ENCODE measurements at places on chromosomes 7 and 10.
A peak's percentile ranks its signal among the peaks of the same experiment; 100 is the strongest.

GRCh38 chr7:45659496-45660139 lies 85.5 kb downstream of the ADCY1 start:
- no peak overlapping the region for H3K4me3 ChIP-seq
- no peaks in the 10 kb centered on the region for H3K36me3 ChIP-seq
- no peak for DNase-seq
- no peaks in the 10 kb centered on the region for H3K27me3 ChIP-seq
- no peaks in the 10 kb centered on the region for H3K4me1 ChIP-seq

- no peaks in the 10 kb centered on the region for H3K4me1 ChIP-seq
- no peak for DNase-seq
- H3K4me3 ChIP-seq: no peak overlapping the region
- H3K36me3 ChIP-seq: no peaks in the 10 kb centered on the region
These were observed 39.2 kb downstream of the EEPD1 start for GRCh38 chr7:36192053-36192824.

DNA sequence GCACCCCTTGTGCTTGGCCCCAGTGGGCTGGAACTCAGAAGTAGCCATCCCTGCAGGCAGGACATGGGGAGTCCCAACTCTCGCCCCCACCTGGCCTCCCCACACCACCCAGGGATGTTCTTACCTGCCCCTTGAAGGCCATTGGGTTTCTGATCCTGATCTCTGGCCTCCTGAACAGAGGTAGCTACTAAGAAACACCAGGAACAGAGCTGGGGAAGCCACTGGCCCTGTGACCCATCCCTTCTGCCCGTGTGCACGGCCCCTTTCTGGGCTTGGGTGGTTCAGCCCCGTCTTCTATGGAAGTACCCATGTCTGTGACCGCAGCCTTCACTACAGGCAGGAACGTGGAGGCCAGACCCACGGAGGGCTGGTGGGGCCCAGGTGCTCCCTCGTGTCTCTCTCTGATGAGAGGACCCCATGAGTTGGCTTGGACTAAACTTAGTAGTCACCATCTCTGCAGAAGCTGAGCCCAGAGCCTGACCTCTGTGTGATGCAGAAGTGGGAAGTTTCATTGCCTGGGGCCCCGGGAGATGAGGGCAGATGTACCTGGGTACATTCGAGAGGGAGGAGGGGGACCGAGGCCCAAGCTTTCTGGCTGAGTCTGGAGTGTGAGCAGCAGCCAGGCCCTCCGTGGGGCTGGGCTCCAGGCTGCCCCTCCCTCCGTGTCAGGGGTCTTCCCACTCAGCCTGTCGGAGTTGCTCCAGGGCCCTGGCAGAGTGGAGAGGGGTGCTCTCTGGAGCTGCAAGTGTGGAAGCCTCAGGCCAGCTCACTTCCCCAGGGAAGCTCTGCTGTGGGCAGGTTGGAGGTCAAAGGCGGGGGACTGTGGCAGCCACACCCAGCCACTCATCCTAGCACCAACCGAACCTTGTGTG lies 81.0 kb downstream of the MKI67 start:
- no peak for DNase-seq
- H3K4me1 ChIP-seq: peaks cover 37% of the 10 kb centered on the region
- no peaks in the 10 kb centered on the region for H3K36me3 ChIP-seq
- no peak overlapping the region for H3K27ac ChIP-seq
- no peak overlapping the region for H3K4me3 ChIP-seq

GRCh38 chr7:102291056-102291915 lies 4.6 kb downstream of the SH2B2 start:
- no peak overlapping the region for H3K4me3 ChIP-seq
- H3K36me3 ChIP-seq: no peaks in the 10 kb centered on the region
- DNase-seq: peak; percentile 43
- H3K4me1 ChIP-seq: peaks cover 18% of the 10 kb centered on the region

Measured in CD8-positive, alpha-beta memory T cell (primary cell).